Activated CD4-positive, alpha-beta memory T cell treated with anti-CD3 and anti-CD28 coated beads for 36 hours (primary cell): ENCODE measurements at places on chromosomes 1 and 21.

DNA sequence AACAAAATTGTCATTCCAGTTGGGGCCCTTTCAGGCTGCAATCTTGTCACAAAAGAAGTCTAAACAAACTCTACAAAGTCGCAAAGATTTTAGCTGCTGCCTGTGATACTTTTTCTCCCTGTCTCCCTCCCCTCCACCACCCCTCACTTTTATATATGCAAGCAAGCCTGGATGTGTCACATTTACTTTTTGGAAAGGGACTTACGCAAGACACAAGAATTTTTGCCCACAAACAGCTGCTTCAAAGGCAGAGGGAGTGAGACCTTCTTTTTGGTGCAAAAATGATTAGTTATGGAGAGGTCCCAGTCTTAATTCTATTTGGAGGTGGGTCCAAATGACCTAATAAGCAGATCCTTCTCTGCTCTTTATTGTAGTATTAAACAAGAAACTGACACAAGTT, 22.9 kb upstream of the RALGPS2 start:
- DNase-seq: no peak

- DNase-seq: no peak
These were observed 75.8 kb upstream of the ZRANB2 start for GRCh38 chr1:71156590-71156989.

- DNase-seq: no peak
These were observed 192.8 kb downstream of the LTN1 start for GRCh38 chr21:28799926-28800325.

DNA sequence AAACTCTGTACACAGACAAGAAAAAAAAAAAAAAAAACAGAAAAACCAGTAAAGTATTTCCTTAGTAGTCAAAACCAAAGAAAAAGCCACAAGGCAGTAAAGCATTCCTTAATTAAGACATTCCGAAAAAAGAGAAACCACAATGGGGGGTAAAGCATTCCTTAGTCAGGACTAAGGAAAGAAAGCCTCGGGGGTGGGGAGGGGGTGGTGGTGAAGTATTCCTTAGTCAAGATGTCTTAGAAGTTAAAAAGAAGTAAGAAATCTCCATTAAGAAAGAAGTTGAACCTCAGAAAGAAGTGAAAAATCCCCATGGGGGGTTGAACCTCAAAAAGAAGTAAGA, 28.2 kb upstream of the FMO1 start:
- no peak for DNase-seq
